Upper lobe of right lung (tissue), 1 donor: ENCODE measurements at places on chromosomes 1 and 21.

DNA sequence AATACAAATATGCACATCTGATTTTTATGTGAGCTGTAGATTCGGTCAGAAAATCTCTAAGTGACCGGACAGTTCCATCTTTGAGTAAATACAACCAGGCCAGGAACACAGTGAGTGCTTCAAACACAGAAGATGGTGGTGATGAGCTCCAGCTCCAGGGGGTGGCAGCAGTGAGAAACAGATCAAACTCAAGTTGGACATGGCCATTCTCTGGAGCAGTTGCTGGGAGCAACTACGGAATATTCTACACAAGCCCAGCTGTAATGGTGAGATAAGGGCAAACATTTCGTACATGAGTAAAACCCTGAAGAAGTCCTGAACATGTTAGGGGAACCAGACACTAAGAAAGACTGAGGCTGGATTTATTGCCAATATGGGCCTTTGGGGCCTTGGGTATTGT, 100.7 kb downstream of the BARHL2 start:
- H3K27ac ChIP-seq: no peak overlapping the region
- H3K27me3 ChIP-seq: no peaks in the 10 kb centered on the region
- H3K36me3 ChIP-seq: no peaks in the 10 kb centered on the region
- H3K4me3 ChIP-seq: no peak overlapping the region
- DNase-seq: no peak

DNA sequence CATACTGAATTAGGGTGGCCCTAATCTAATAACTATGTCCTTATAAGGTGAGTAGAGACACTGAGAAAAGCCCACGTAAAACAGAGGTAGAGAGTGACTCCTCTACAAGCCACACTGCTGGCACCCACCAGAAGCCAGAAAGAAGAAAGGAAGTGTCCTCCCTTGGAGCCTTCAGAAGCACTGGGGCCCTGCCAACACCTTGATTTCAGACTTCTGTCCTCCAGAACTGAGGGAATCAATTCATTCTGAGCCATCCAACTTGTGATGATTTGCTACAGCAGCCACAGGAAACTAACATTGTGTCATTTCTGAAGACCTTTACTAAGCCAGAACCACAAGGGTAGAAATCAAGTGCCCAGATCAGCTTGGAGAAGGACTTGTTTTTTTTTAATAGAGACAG, 15.0 kb downstream of the GNB1 start:
- peaks cover 15% of the 10 kb centered on the region for H3K36me3 ChIP-seq
- peaks cover 66% of the 10 kb centered on the region for H3K4me1 ChIP-seq
- no peak for DNase-seq
- no peak overlapping the region for H3K27ac ChIP-seq
- H3K27me3 ChIP-seq: no peaks in the 10 kb centered on the region

DNA sequence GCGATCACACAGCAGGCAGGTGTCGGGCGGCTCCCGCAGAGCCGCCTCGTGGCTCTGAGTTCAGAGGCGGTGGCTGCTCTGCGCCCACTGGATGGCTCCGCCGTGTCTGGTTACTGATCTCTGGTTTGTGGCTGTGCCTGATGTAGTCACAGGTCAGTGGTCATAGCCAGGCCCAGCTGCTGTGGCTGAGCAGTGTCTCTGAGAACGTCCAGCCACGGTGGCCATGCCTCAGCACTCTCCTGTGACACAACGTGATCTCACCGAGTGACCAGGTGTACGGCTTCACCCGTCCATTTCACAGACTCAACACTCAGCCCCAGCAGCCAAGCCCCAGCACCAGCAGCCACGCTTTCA, 61.2 kb downstream of the KCNN3 start:
- DNase-seq: no peak
- H3K4me3 ChIP-seq: no peak overlapping the region
- no peak overlapping the region for H3K27ac ChIP-seq

DNA sequence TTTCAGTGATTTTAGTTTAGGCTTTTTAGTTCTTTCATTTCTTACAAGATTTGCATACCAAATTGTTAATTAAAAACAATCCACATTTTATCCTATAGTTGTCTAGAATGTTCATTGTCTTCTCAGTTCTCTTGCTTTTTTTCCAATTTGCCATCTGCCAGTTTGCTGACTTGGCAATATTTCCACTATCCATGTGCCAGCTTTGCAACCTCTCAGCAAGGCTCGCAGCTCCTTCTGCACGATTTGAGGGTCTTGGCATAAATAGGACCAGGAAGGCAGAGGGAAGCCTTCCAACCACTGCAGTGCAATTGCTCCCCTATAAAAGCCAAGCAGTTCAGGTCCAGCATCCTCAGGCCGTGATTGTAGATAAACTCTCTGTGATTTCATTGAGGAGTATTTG, 306.8 kb upstream of the FMN2 start:
- no peaks in the 10 kb centered on the region for H3K4me1 ChIP-seq
- H3K36me3 ChIP-seq: no peaks in the 10 kb centered on the region
- no peaks in the 10 kb centered on the region for H3K27me3 ChIP-seq
- H3K27ac ChIP-seq: no peak overlapping the region

DNA sequence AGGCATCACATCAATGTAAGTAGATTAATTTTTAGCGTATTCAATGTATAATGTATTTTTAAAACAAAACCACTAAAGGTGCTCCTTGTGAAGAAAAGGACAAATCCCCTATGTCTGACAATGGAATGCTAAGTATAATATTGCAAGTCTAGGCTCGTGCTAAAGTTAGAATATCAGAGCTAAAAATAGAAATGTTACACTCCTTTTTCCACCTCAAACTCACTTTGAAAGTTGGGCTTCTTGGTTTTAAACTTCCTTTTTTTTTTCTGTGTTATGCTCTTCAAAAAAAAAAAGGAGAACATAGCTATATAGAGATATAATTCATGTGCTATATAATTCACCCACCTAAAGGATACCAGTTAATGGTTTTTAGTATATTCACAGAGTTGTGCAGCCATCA, 3.6 kb upstream of the SERBP1 start:
- no peak overlapping the region for H3K27ac ChIP-seq
- H3K36me3 ChIP-seq: no peaks in the 10 kb centered on the region
- no peaks in the 10 kb centered on the region for H3K27me3 ChIP-seq
- DNase-seq: no peak

- H3K27me3 ChIP-seq: no peaks in the 10 kb centered on the region
- H3K27ac ChIP-seq: no peak overlapping the region
- DNase-seq: no peak
- no peak overlapping the region for H3K4me3 ChIP-seq
- no peaks in the 10 kb centered on the region for H3K36me3 ChIP-seq
- H3K4me1 ChIP-seq: peaks cover 10% of the 10 kb centered on the region
Observed at GRCh38 chr1:41152622-41153044, 89.5 kb downstream of the SCMH1 start.
